ENCODE measurements at places on chromosomes 1 and 21.

DNA sequence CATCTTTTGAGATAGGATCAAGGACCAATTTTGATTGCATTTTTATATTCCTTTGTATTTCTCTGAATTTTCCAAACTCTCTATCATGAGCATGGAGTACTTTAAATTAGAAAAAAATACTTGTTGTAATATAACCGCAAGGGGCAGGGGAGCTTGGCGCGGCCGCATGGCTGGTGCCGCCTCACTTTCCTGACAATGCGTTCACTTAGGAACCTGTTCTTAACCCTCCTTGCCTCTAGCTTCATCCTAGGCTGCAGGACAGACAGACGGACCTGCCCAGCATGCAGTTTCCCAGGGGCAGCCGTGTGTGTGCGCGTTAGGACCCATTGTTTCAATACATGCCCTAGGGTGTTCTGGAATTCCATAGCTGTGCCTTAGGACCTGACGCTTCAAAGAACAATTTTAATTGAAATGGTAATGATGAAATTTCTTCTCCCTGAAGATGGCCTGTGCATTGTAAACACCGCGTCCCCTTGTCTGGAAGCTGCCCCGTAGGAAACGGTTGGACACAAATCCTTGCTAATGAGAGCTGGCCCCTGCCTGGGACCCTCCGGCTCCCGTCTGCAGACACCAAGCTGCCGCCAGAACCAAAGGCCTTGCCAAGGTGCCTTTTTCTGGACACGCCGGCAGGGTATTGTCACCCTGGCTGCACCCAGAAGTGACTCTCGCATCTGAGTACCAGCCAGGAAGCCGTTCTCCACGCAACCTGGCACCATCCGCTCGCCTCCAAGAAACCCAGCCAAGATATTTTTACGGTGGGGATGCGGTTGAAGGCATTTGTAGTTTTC is 466.4 kb downstream of the NPHP4 start:
- no peak for DNase-seq

GRCh38 chr1:66402194-66402593 is 131.8 kb upstream of the SGIP1 start:
- no peak for DNase-seq

GRCh38 chr1:1797731-1798341 is 19.6 kb upstream of the NADK start:
- DNase-seq, result no peak

GRCh38 chr21:27425574-27425973 is 458.7 kb upstream of the ADAMTS5 start:
- DNase-seq, result no peak

GRCh38 chr1:119651133-119651532 is 3.1 kb upstream of the ZNF697 start:
- DNase-seq, result no peak

DNA sequence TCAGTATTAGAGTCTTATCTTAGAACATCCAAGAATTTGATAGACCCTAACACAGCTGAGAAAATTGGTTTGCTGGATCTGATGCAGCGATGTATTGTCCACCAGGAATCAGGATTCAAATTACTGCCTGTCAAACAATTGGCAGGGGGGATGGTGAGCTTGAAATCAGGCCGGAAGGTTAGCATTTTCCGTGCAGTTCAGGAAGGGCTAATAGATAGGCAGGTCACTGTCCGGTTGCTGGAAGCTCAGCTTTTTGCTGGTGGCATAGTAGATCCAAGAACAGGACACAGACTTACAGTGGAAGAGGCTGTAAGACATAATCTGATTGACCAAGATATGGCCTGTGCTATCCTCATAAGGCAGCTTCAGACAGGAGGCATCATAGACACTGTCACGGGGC is 127.2 kb downstream of the MACF1 start:
- no peak for DNase-seq

Measured in CD4-positive, alpha-beta T cell treated with Interleukin-21 for 1 hour (primary cell).